Ammon's horn (tissue), 1 donor: ENCODE measurements at places on chromosomes 1 and 21.

DNA sequence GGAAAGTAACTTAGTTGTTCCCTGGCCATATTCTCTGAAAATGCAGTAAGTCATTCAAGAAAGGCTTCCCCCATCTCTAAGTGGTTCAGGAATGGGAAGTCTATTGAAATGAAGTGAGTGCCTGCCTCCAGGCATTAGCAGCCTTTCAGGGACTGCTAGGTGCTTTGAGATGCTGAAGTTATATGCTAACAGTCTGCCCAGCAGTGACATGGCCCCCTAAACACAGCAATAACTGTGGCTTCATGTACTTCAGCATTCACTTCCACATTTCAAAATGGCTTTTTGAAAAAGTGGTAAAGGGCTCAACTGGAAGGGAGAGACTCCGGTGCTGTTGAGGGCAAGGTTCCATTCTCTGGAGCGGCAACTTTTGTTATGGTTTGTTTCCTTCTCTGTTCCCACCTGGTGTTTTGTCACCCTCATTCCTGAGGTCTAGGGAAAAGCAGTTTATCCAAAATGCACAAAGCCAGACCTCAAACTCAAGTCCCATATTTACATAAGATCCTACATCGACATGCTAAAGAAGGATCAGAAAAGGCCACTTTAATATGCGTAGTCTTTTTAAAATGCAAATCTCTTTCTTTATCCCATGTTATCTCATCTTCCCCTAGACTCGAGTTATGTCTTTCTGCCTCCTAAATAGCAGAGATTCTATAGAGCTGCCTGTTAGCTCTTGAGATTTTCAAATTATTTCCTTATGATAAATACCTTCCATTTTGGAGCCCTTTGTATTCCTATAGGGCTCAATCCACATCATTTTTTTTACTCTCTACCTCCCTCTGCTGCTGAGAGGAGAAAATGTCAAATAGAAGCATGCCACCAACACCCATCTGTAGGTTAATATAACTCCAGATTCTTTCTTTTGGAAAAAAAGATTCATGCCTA is 34.2 kb upstream of the LRRC8C start:
- DNase-seq = peak; percentile 63

GRCh38 chr1:232280910-232281309 is 349.0 kb downstream of the SIPA1L2 start:
- DNase-seq = no peak

GRCh38 chr1:232629250-232630046 is 485 bp downstream of the SIPA1L2 start:
- peak; percentile 35 for DNase-seq

DNA sequence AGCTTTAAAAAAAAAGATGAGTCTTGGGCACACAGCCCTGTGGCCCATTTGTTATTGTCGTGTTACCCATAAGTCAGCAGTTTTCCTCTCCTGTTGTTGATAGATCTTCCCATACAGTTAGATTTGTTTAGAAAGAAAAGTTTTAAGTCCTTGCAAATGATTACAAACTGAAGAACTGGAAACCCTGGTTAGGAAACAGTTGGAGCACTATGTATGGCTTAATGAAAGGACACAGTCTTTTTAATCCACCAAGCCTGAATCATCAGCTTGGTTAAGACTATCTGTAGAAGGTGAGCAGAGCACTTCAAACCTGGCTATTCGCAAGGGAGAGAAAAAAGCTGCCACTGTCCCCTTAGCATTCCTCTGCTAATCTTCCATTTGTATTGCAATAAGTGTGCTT is 241.0 kb downstream of the DISC1 start:
- DNase-seq = no peak

DNA sequence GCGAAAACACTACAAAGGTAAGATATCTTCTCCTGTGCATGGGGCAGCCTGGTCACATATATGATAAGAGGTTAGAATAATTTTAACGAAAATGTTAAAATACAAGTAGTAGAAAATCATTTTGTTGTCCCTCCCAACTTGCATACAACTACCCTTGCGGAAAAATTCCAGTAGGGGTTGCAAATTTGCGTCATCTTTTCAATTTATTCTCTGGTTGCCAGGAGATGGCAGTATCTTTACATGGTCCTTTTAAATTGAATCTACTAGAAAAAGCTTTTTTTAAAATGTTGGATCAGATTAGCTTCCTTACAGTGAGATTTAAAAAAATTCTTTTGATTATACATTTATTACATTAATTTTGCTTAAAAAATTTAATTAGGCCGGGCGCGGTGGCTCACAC is 10.9 kb downstream of the S100PBP start:
- DNase-seq = no peak
